Adipose tissue (tissue), 3 donors: ENCODE measurements at places on chromosomes 5 and 9. TPM values are rescaled to one million over a fixed set of nuclear protein-coding genes. Genes with fewer than 3 reads are reported as not detected.

FOXD4L3 gene
- not detected for polyA plus RNA-seq

SNCAIP gene
- 0.36 TPM for polyA plus RNA-seq

HK3 gene
- 21.6 TPM for polyA plus RNA-seq

SPRY4 gene
- 34.1 TPM for polyA plus RNA-seq
